ENCODE measurements at places on chromosomes 3 and 15.

GRCh38 chr15:74226761-74227540, 9.2 kb upstream of the CCDC33 start:
- DNase-seq: no peak

GRCh38 chr15:63408524-63408923, 26.9 kb upstream of the CA12 start:
- no peak for DNase-seq

GRCh38 chr3:73399106-73399505, 225.6 kb downstream of the PDZRN3 start:
- no peak for DNase-seq

DNA sequence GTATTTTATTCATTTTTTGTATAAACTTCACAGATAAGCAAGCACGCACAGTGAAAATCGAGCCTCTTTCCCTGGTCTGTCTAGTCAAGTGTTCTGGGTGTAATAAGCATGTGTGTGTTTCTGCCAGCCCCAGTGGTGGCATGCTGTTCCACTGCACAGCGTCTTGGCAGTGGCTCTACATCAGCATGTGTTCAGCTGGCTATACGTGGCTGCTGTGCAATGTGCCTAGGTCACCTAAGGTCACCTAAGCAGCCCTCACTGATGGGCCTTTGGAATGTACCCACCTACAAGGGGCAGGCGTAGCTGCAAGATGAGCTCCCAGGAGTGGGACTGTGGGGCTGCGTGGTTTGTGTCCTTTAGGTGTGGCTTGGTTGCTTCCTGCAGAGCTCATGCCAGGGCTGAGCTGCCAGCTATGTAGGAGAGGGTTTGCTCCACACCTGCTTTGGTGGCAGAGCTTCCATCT, 4.9 kb downstream of the LIMD1 start:
- no peak for DNase-seq

DNA sequence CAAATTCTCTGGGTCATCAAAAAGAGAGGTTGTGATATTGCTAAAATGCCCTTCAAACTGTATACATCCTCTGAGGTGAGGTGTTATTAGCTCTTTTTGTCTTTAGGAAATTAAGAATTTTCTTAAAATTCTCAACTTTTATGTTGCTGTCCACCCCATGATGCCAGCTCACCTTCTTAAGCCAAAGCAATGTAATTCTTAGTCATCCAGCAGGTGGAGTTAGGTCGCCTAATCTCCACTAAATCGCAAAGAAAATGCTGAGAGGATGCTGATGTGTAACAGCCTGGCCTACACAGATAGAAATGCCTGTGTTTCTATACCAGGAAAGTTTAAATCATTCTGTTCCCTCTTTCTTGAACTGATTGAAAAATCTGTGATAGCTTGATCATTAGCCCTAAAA, 770.2 kb upstream of the ALCAM start:
- peak; percentile 24 for DNase-seq

DNA sequence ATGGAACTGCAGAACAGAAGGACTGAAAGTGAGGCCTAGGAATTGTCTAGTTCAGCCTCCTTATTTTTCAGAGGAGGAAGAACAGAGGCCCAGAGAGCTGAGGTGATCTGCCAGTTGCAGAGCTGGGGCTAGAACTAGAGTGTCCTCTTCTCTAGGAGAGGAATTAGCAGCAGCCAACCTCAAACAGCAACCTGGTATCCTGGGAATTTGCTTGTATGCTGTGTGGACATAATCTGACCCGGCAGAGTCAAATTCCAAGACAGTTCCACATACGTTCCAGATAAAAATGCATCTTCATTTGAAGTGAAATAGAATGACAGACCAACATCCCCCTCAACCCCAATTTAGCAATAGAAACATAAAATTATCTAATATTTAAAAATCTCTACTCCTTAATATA, 13.5 kb upstream of the TSC22D2 start:
- DNase-seq: no peak

DNA sequence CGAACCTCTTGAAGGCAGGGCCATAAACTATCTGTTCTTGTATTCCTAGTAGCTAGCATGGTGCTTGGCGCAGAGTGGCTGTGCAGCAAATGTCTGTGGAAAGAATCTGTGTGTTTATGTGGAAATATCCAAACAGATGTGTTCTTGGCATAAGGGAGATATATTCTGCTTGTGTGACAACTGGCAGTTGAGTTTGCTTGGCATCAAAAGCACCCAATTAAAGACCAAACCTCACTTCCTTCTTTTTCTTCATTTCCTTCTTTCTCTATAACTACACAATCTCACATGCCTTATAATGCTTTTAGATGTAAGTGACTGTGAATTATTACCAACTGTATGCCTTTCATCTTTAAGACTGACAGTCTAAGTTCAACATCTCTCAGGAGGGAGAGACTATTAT, 296.5 kb downstream of the SLC9A9 start:
- DNase-seq: no peak

GRCh38 chr15:26087395-26087794, 224.3 kb upstream of the ATP10A start:
- no peak for DNase-seq

- peak; percentile 37 for DNase-seq
Measured at GRCh38 chr15:47586653-47587224, 130.6 kb upstream of the SEMA6D start.

Data from NCI-H2107 (cell line).